Thoracic aorta (tissue), 2 donors: ENCODE measurements at places on chromosomes 7 and 10. TPM values are rescaled to one million over a fixed set of nuclear protein-coding genes. Genes with fewer than 3 reads are reported as not detected.
A peak's percentile ranks its signal among the peaks of the same experiment; 100 is the strongest.

FAM25G gene
- not detected for total RNA-seq

OR6B1 gene
- not detected for total RNA-seq

PON3 gene
- total RNA-seq = not detected

ZNF503 gene
- 28.8 TPM for total RNA-seq

CPN1 gene
- not detected for total RNA-seq

DOCK4 gene
- total RNA-seq = 22.3 TPM

SLC13A1 gene
- not detected for total RNA-seq

IFIT1B gene
- not detected for total RNA-seq

DNA sequence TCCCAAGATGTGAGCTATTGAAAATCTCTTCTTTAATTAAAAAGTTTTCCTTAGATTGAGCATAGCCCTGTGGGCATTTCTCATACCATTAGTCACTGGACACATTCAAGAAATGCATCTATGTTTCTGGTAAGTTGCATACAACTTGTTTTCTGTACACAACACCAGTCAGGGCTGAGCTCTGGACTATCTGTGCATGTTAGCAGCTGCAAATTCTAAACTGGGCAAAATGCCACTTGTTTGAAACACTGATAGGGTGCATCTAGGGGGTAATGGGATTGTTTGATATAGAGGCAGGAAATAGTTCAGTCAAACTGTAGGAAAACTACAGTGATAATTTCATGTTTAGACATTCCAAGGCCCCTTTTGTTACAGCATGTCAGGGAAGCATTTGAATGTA lies 145.6 kb upstream of the NPY start:
- no peaks in the 10 kb centered on the region for H3K36me3 ChIP-seq
- no peak for DNase-seq
- no peak overlapping the region for H3K4me3 ChIP-seq
- no peaks in the 10 kb centered on the region for H3K27me3 ChIP-seq
- no peaks in the 10 kb centered on the region for H3K4me1 ChIP-seq

GRCh38 chr7:151459726-151460473 lies 20.0 kb upstream of the CRYGN start:
- peaks cover 18% of the 10 kb centered on the region for H3K4me1 ChIP-seq
- no peaks in the 10 kb centered on the region for H3K27me3 ChIP-seq
- peak overlapping the region; percentile 66 for H3K4me3 ChIP-seq
- DNase-seq = peak; percentile 65
- H3K36me3 ChIP-seq = peaks cover 3% of the 10 kb centered on the region

DNA sequence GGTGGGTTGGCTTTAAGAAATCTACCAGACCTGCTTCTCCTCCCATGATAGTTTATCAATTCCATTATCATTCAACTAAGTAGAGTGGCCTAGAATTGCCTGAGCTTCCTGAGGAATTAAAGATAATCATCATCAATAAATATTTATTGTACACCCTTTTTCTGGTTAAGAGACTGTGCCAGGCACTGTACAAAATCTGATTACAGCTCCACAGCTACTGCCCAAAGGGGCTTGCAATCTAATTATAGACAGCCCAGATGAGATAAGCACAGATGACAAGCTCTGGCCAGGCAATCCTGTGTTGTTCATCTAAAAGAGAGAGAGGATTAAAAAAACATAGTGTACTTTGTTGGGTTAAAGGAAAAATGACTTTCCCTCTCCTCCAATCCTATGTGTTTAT lies 586.4 kb downstream of the GATA3 start:
- no peaks in the 10 kb centered on the region for H3K4me1 ChIP-seq
- H3K27ac ChIP-seq = no peak overlapping the region

GRCh38 chr7:40541336-40541735 lies 406.5 kb downstream of the SUGCT start:
- H3K27ac ChIP-seq = peak overlapping the region; percentile 41
- H3K4me3 ChIP-seq = no peak overlapping the region
- DNase-seq = no peak
- H3K4me1 ChIP-seq = peaks cover 81% of the 10 kb centered on the region
- no peaks in the 10 kb centered on the region for H3K27me3 ChIP-seq
- H3K36me3 ChIP-seq = no peaks in the 10 kb centered on the region

DNA sequence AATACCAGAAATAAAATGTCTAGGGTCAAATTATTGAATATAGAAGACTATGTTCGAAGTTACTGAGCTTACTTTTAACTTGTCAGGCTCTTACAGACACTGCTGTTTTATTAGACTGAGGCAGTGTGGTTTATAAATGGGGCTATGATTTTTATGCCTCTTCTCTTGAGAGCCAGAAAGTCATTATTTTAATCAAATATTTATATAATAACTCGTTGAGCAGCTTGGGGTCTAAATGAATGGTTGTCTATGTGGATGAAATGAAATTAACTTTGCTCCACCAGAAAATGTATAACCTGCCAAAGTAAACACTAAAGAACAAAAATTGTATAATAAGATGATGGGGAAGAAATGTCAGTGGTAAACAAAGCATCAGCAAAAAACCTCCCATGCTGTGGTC lies 175.6 kb upstream of the THSD7A start:
- no peaks in the 10 kb centered on the region for H3K36me3 ChIP-seq
- H3K27ac ChIP-seq = no peak overlapping the region
- no peaks in the 10 kb centered on the region for H3K4me1 ChIP-seq
- DNase-seq = no peak
- no peaks in the 10 kb centered on the region for H3K27me3 ChIP-seq

- DNase-seq = no peak
- H3K27me3 ChIP-seq = no peaks in the 10 kb centered on the region
- H3K36me3 ChIP-seq = no peaks in the 10 kb centered on the region
- no peak overlapping the region for H3K4me3 ChIP-seq
- no peak overlapping the region for H3K27ac ChIP-seq
These were observed 705.1 kb downstream of the SUGCT start for GRCh38 chr7:40839881-40840280.

DNA sequence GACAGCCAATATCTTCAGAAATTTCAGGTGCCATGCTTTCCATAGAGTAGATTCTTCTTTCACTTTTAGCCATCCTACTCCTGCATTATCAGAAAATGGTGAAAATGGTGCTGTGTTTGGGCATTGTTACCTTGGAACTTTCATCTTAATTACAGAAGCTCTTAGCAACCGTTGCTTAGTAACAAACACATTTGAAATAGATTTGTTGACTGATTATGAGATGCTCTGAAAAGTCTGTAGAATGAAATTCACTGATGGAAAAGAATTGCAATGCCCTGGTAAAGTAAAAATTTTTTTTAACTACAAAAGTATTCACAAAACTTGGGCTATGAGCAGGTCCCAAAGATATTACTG lies 249.3 kb upstream of the NEBL start:
- H3K27ac ChIP-seq = no peak overlapping the region
- no peaks in the 10 kb centered on the region for H3K4me1 ChIP-seq
- H3K4me3 ChIP-seq = no peak overlapping the region
- DNase-seq = no peak

DNA sequence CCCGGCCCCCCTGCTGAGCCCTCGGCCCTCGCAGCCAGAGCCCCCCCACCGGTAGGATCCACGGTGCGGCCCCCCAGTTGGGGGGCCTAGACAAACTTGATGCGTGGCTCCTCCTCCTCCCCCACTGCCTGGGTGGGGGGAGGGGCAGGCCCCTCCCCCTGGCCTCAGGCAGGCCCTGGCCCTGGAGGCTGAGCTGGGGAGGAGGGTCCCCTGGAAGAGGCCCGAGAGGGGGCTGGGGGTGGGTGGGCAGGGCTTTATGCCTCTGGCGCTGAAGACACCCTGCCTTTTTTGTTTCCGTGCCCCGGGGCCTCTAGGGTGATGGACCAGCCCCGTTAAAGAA lies 3.7 kb downstream of the VPS37D start:
- peaks cover 14% of the 10 kb centered on the region for H3K4me1 ChIP-seq
- H3K27me3 ChIP-seq = no peaks in the 10 kb centered on the region
- no peaks in the 10 kb centered on the region for H3K36me3 ChIP-seq
- no peak for DNase-seq

- no peak overlapping the region for H3K4me3 ChIP-seq
- H3K27ac ChIP-seq = no peak overlapping the region
- DNase-seq = no peak
- no peaks in the 10 kb centered on the region for H3K27me3 ChIP-seq
- H3K36me3 ChIP-seq = no peaks in the 10 kb centered on the region
- H3K4me1 ChIP-seq = peaks cover 6% of the 10 kb centered on the region
These were observed 35.8 kb downstream of the IQUB start for GRCh38 chr7:123498601-123499000.

- H3K27ac ChIP-seq = no peak overlapping the region
- no peaks in the 10 kb centered on the region for H3K27me3 ChIP-seq
- DNase-seq = no peak
- no peaks in the 10 kb centered on the region for H3K36me3 ChIP-seq
These were observed 19.1 kb downstream of the DPYSL4 start for GRCh38 chr10:132205650-132206376.

DNA sequence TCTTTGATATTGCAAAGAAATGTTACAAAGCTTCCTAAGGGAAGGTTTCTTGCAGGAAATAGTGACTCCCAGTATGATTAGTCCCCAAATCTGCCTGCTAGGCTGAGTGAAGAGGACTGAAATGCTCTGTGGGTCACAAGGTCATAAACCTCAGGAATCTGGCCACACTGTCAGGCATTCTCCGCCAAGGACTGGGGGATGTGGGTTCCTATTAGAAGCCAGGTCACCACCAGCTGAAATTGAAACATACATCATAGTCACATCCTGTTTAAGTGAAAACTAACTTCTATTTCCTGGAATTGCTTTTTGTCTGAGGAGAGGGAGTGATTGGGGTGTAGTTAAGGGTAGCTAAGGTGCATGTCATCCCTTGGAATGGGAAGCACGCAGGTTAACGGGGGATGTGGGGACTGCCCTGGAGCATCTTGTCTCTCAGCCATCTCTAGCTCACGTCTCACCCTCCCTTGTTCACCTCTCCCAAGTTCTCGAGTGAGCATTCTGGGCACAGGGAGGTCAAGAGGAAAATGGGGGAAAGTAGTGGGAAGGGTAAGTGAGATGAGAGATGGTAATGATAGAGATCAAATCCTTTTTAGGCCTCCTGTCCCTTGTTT lies 12.0 kb upstream of the GSAP start:
- H3K4me3 ChIP-seq = no peak overlapping the region
- H3K36me3 ChIP-seq = no peaks in the 10 kb centered on the region
- peaks cover 8% of the 10 kb centered on the region for H3K4me1 ChIP-seq
- no peak for DNase-seq
- no peaks in the 10 kb centered on the region for H3K27me3 ChIP-seq

GRCh38 chr10:64732372-64732957 lies 1211.3 kb downstream of the REEP3 start:
- no peaks in the 10 kb centered on the region for H3K27me3 ChIP-seq
- no peak overlapping the region for H3K27ac ChIP-seq
- H3K4me3 ChIP-seq = no peak overlapping the region
- no peak for DNase-seq
- no peaks in the 10 kb centered on the region for H3K4me1 ChIP-seq

- no peak overlapping the region for H3K27ac ChIP-seq
- no peaks in the 10 kb centered on the region for H3K36me3 ChIP-seq
- no peaks in the 10 kb centered on the region for H3K27me3 ChIP-seq
These were observed 202.8 kb downstream of the BMPER start for GRCh38 chr7:34108165-34108564.

DNA sequence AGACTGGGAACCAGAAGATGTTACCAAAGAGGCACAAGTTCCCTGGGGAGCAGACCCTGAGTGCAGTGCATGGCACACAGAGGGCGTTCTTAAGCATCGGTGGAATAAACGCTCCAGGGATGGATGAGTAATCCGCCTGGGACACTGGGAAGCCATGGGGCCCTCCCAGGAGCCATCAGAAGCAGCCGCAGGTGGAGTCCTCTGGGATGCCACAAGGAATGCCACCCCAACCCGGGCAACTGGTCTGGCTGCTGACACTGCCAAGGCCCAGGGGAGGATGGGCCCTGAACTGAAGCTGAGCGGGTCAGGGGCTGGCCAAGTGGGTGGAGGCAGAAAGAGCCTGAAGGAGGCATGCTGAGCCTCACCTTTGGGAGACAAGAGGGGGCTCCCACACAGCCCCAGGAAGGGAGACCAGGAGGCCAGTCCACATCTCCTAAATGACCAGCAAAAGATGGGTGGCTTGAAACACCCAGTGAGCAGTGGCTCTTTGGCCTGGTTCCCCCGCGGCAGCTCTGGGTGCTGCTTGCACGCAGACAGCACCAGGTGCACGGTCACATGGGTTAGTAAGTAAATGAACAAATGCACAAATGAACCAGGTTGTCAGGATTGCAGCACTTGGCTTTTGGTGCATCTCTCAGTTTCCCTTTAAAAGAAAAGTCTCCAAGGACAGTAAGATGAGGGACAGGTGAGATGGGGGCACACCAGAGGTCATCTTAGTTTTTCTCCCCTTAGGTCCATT lies 141.3 kb upstream of the ZMIZ1 start:
- H3K36me3 ChIP-seq = no peaks in the 10 kb centered on the region
- H3K4me1 ChIP-seq = no peaks in the 10 kb centered on the region
- H3K4me3 ChIP-seq = no peak overlapping the region
- no peak overlapping the region for H3K27ac ChIP-seq
- no peak for DNase-seq
- H3K27me3 ChIP-seq = no peaks in the 10 kb centered on the region

DNA sequence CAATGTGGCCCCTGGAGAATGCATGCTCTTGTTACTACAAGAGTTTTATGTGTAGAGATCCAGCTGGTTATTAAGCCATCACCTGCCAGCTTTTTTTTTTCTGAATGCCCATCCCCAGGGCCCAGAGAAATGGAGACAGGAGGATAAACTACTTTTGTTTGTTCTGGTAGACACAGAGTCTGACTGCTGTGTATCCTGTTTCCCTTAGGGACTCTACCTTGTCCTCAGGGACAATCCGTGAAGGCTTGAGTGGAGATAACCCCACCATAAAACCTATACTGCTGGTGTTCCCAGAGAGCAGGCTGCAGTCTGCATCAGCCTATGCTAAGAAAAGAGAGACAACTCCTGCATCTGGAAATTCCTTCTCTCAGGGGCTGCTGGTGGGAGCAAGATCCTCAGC lies at the start of gene OR2A5:
OR2A5 (plus strand) TSS at position 301 of the 400 bp plus-strand sequence. CDS start 1,454 bp downstream, outside the sequence.
- no peaks in the 10 kb centered on the region for H3K36me3 ChIP-seq
- no peak within 1 kb of the TSS for H3K4me3 ChIP-seq
- H3K4me1 ChIP-seq = no peaks in the 10 kb centered on the region
- DNase-seq = no peak
- H3K27me3 ChIP-seq = no peaks in the 10 kb centered on the region
- H3K27ac ChIP-seq = no peak within 1 kb of the TSS

GRCh38 chr7:30224511-30225062 lies 59.8 kb upstream of the ZNRF2 start:
- no peak for DNase-seq
- no peak overlapping the region for H3K27ac ChIP-seq
- no peak overlapping the region for H3K4me3 ChIP-seq
- no peaks in the 10 kb centered on the region for H3K27me3 ChIP-seq
- H3K36me3 ChIP-seq = no peaks in the 10 kb centered on the region

DNA sequence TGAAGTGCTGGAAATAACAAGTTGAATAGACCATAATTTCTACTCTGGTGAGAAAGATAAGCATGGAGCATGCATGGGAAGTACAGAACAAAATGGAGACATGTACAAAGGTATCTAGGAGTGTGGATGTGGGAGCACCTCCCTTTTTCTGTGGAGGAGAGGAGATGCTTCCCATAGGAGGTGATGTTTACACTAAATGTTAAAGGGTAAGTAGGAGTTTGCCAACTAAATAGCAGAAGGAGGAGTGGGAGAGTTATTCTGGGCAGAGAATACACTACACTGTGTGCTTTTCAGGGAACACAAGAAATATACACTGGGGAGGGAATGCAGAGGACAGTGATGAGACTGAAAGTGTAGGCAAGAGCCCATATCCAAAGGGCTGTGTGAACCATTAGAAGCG lies 21.1 kb upstream of the PANK1 start:
- DNase-seq = no peak
- no peaks in the 10 kb centered on the region for H3K36me3 ChIP-seq
- no peaks in the 10 kb centered on the region for H3K27me3 ChIP-seq
- no peak overlapping the region for H3K27ac ChIP-seq
- H3K4me3 ChIP-seq = no peak overlapping the region
